ENCODE measurements at places on chromosomes 12 and 14.

GRCh38 chr14:71597287-71597920 is 334.8 kb upstream of the RGS6 start:
- no peak for DNase-seq

- no peak for DNase-seq
Measured at GRCh38 chr14:32950584-32950983, 11.9 kb downstream of the NPAS3 start.

GRCh38 chr14:33657476-33657875 is 293.4 kb downstream of the EGLN3 start:
- DNase-seq = no peak

DNA sequence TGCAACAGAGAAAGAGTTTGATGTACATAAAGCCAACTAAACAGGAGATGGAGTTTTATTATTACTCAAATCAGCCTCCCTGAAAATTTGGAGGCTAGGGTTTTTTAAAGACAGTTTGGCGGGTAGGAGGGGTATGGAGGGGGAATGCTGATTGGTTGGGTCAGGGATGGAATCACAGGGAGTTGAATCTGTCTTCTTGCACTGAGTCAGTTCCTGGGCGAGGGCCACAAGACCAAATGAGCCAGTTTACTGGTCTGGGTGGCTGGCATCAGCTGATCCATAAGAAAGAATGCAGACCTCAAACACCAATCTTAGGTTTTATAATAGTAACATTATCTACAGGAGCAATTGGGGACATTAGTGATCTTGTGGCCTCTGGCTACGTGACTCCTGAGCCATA is 64.9 kb downstream of the RIN3 start:
- no peak for DNase-seq

GRCh38 chr12:6613776-6614512 is 6.8 kb upstream of the CHD4 start:
- DNase-seq = no peak

GRCh38 chr14:35235840-35236239 is 56.3 kb upstream of the PSMA6 start:
- no peak for DNase-seq

GRCh38 chr12:6927379-6928021 is at the start of gene ATN1:
Gene ATN1, plus strand, starts transcription at chr12:6927959. Its CDS starts 6,043 bp downstream, at chr12:6934002.
- DNase-seq = no peak

- no peak for DNase-seq
Measured at GRCh38 chr14:92789457-92790089, 4.5 kb upstream of the GOLGA5 start.

DNA sequence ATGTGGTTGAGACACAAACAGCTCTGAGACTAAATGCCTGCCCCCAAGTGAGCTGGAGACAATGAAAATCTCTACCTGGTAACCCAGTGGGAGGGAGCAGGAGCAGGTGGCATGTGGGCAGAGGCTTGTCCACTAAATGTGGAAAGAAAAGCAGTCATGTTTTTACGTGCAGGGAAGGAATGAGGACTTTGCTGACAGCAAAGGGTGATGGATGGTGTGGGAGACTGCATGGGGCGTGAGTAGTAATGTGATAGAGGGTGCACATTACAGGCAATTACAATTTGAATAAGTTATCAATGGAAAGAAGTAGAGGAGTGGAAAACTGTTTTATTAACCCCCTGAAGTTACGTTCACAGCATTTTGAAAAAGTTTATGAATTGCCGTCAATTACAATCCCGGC is 176.6 kb downstream of the NRXN3 start:
- DNase-seq = no peak

DNA sequence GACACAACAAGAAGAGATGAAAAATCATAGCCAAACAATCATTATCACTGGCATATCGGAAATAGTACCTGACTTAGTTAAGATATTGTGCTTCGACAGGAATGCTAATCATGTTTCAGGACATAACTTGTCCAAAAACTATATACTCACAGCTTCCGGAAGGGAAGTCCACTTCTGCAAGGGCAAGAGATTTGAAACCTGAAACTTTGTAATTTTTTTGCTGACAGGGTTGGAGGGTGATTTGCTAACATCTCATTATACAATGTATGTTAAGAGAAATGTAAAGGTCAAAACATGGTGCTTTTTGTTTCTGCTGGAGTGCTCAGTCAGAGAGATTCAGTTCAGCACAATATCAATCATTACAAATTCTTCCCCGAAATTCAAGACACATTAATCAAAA is 200.3 kb downstream of the CNTN1 start:
- no peak for DNase-seq

DNA sequence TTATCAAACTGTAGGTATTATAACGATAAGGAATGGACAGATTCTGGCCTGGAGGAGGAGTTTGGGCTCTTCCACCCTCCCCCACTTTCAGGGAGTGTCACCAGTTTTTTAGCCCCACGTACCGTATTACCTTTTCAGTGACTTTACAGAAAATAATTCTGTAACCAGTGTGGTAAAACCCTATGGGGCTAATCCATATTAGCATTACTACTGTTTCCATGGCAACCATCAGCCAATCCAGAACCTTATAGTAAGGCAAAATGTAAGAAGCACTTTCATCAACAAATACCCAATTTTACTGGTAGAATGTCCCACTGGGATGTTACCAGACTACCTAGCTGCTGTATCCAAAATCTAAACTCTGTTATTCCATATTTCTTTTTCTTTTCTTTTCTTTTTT is 50.7 kb downstream of the BICDL1 start:
- DNase-seq = no peak

DNA sequence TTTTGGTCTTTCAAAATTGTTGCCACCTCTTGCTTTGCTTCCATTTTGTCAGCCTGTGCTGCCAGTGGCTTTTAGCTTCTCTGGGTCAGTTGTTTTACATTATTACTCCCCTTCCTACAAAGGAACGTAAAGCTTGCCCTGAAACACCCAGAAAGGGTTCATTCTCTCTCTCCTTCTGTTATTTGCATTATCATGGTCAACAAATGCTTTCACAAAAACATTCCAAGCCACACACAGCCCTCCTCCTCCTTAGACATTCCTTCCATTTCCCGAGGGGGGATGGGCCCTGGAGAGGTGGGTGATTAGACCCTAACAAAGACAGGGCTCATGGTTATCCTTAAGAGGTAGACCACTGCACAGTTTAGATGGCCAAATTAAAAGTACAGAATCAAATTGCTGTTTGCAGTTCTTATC is 60.4 kb upstream of the SINHCAF start:
- no peak for DNase-seq

DNA sequence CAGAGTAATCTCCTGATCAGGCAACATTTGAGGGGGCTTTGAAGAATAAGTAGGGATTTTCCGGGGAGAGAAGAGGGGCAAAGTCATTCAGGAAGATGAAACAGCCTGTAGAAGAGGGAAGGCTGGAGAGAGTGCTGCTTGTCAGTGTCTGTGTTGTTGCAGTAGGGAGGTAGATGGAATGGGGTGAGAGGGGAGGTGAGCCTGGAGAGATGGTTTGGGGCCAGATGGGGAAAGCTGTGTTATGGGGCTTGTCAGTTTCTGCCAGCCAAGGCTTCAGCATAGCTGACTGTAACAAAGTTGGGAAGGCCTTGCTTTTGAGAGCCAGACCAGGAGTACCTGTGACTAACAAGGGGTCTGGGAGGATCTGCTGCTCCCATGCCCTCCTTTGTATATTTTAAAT is 18.0 kb downstream of the BICD1 start:
- DNase-seq = no peak

- no peak for DNase-seq
Measured at GRCh38 chr14:104888489-104889374, 23.7 kb downstream of the CEP170B start.

- no peak for DNase-seq
Measured at GRCh38 chr12:113471619-113472171, at the start of gene LHX5. Gene LHX5, minus strand, starts transcription at chr12:113471871. Its CDS starts 373 bp downstream, at chr12:113471498.

DNA sequence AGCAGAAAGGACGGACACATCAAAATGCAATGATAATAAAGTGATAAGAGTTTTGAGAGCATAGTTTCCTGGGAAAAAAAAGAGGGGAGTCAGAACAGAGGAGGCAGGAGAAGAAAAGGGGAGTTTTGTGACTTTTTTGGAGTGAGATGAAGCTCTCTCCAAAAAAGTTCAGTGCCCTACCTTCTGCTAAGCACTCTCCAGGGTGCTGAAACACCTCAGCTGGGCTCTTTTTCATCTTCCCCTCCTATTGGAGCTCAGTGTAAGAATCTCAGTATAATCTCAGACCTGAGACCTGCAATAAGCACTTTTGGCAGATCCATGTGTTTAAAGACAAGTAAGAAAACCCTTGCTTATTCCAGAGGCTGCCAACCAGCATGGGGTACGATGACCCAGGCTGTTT is 58.9 kb upstream of the SRRM4 start:
- no peak for DNase-seq

GRCh38 chr14:91830777-91831176 is 36.6 kb downstream of the TC2N start:
- no peak for DNase-seq

DNA sequence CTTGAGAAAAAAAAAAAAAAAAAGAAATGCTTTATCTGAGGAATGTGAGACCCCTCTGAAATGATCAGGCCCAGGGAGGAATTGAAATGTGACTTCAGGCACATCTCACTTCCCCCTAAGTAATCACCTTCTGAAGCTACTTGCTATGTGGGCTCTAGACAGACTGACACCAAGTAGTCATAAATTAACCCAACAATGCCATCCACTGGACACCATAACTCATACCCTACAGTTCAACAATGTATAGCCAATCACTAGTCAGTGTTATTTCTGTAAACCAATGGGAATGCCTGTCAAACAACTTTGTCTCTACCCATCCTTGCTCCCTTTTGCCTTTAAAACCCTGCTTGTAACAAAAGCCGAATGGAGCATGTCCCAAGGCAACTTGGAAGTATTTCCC is 182.7 kb upstream of the TMPO start:
- no peak for DNase-seq

DNA sequence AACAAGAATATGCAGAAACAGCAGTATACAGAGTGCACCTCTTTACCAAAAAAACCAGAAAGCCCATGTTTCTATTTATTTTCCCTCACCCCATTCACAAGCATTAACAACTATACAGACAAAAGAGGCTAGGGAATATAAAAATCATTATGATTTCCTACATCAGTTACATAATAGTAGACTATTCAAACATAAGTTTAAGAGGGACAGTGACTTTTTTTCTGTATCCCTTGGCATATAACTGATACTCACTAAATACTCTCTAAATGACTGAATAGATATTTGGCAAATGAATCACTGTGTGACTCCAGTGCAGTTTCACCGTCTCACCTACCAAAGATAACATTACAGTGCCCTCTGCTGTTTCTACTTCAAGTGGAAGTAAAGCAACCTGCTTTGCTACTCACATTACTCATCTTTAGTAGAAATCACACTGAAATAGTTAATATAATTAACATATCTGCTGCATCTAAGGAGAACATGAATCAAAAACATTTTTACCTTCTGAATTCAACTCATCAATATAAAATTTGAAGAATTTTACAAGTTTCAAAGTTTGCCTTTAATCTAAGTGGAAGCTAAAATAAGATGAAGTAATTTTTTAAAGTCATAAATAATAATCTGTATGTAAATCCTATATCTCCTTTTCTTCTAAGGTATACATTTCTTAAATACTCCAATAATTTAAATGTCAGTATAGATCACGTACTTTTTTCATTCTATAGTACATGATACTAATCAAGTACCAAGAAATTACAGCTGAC is 103.8 kb downstream of the OSBPL8 start:
- no peak for DNase-seq

DNA sequence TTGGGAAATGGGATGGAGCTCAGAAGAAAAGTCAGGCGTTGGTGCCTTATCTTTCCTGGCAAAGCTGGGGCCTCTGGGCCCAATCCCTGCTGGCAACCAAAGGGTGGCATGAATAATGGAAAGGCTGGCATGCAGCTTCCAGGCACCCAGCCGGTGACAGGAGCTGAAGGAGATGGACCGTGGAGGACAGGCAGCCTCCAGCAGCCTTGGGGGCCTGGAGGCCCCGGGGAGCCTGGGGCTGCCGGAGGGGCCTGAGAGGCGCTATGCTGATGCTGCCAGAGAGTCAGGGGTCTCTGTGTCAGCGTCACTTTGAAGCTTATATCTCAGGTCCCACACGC is 38.2 kb upstream of the EML1 start:
- no peak for DNase-seq

GRCh38 chr14:54117396-54117795 is 160.8 kb upstream of the BMP4 start:
- DNase-seq = no peak

GRCh38 chr14:71856199-71856919 is 75.9 kb upstream of the RGS6 start:
- no peak for DNase-seq

- DNase-seq = peak; percentile 12
Measured at GRCh38 chr12:48917857-48918537, 7.3 kb downstream of the FKBP11 start.

GRCh38 chr12:110705309-110705708 is 16.4 kb upstream of the HVCN1 start:
- DNase-seq = no peak

DNA sequence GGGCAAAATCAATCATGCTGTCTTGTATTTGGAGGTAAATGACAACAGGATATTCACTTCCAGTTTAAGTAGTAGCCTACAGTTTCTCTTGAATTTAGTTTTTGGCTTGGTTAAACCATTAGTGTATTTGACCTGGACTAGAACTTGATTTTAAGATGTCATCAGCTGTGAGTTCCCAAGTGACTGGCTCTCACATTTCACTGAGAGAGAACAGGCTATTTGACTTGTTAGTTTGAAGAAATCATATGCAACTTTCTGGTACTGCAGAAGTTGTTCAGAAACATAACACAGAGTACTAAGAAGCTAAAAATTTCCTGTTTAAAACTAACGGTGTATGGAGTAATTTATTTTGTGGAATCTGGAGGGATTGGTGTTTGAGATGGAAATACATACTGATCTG is 22.3 kb downstream of the MNAT1 start:
- no peak for DNase-seq

GRCh38 chr14:64826845-64827244 is 52.9 kb downstream of the SPTB start:
- DNase-seq = no peak

DNA sequence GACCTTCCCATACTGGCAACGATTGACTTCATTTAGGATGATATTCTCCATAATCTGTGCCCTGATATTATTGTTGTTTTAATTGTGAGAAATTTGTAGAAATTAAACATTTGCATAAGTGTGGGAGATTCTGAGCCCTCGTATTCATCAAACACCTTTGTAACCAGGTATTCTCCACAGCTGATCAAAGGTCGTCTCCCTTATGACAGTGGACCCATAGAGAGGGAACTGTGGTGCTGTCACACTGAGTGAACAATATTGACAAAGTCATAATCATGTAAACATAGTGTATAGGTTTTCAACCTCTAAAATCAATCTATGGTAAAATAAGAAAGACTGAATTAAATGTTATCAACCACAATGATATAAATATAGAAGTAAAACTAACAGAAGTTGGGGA is 14.9 kb upstream of the PLEKHG3 start:
- DNase-seq = no peak

DNA sequence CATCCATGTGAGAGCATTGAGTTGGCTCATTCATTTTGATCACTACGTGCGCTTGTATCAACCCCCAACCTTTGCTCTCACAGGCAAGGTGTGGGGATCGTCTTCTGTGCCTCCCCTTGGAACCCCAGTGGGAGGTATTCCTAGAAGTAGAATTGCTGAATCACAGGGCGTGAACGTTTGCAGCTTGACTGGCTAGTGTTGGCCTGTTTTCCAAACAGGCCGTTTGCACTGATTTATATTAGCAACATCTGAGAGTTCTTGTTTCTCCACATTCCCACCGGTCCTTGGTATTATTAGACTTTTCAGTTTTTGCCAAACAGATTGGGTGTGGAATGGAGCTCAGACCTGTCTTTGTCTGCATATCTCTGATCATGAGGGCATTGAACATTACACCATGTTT is 288.6 kb upstream of the PWP1 start:
- no peak for DNase-seq

GRCh38 chr14:38122241-38122640 is 85.5 kb upstream of the SSTR1 start:
- no peak for DNase-seq

Data from stimulated activated CD4-positive, alpha-beta T cell treated with anti-CD3 and anti-CD28 coated beads, Interleukin-1b, Interleukin-23, amount 100 ng/mL, for 24 hours (primary cell).